ENCODE measurements at places on chromosomes 5 and 9. TPM values are rescaled to one million over a fixed set of nuclear protein-coding genes. Genes with fewer than 3 reads are reported as not detected.

PDLIM4 gene
- total RNA-seq: 49.1 TPM

TSSK1B gene
- not detected for total RNA-seq

HK3 gene
- total RNA-seq: 4.4 TPM

PHF24 gene
- not detected for total RNA-seq

PCDHA1 gene
- total RNA-seq: not detected

DNA sequence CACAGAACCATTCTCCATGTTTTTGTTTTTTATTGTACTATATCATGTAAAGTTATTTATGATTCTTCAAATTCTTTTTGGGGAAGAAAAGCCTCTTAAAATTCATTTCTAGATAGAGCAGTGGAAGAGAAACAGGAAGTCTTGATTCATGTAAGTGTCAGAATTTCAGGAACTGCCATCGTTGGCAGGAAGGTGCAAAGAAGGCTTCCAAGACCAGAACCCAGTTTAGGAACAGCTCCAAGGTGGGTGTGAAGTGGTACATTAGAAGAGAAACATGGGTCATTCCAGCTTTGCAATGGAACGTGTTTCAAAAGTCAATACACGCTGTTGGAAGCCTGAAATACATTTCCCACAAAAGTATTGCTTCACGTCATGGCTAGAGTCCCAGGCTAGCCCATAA, 14.8 kb downstream of the SAXO1 start:
- no peaks in the 10 kb centered on the region for H3K27me3 ChIP-seq
- H3K4me3 ChIP-seq: no peak overlapping the region
- H3K27ac ChIP-seq: no peak overlapping the region
- H3K36me3 ChIP-seq: no peaks in the 10 kb centered on the region
- no peaks in the 10 kb centered on the region for H3K4me1 ChIP-seq

DNA sequence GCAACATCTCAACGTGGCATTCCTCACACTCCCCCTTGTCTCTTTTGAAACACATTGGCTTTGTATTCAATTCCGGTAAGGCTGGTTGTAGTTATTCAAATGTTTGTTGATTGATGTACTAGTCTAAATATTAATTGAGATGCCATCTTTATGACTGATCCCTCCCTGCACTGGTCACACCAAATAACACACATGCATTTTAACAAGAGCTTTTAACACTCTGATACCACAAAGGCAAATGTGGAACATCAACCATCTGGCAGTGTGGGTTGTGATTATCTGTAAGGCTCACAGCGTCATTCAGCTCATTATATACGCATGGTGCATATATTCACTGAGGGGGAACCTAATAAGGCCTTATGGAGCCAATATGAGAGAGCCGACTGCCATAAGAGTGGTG, 305.0 kb downstream of the TENT4A start:
- H3K27me3 ChIP-seq: no peaks in the 10 kb centered on the region
- no peaks in the 10 kb centered on the region for H3K36me3 ChIP-seq
- no peak overlapping the region for H3K4me3 ChIP-seq
- no peak for DNase-seq

DNA sequence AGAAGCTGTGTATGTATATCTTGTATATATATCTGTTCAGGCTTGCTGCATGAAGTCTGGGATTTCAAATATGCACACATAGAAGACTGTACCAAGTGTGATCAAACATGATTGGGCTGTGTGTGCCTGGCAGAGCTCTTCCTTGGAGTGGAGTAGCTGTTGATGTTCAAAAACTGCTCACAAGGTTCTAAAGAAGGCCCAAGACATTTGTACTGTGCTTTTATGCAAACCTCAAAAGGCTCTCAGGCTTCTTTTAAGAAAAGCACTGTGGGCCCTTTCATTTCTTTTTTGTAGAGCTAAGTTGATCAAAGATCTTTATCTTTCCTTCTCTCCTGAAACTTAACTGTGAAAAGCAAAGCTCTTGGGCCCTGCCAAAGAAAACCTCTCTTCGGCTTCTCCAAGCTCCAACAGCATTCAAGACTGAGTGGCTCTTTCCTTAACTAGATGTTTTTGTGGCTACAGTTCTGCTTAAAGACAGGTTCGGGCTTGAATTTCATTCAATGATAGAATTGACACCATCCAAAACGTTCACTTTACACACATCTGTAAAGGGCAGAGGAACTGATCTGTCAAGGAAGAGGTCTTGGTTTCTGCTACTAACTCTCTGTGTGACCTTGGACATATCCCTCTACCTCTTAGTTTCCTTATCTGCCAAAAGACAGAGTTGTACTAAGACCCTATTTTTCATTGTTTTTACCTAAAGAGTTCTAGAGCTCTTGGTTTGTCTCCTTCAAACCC, 105.8 kb upstream of the IL6ST start:
- H3K27me3 ChIP-seq: no peaks in the 10 kb centered on the region
- H3K4me1 ChIP-seq: peaks cover 10% of the 10 kb centered on the region
- H3K36me3 ChIP-seq: no peaks in the 10 kb centered on the region

- H3K4me3 ChIP-seq: no peak overlapping the region
- no peaks in the 10 kb centered on the region for H3K4me1 ChIP-seq
- no peaks in the 10 kb centered on the region for H3K27me3 ChIP-seq
- no peak for DNase-seq
Measured at GRCh38 chr5:32413466-32414263, 30.9 kb downstream of the ZFR start.

- H3K36me3 ChIP-seq: peaks cover 24% of the 10 kb centered on the region
- peak overlapping the region; percentile 91 for H3K4me3 ChIP-seq
- H3K27ac ChIP-seq: peak overlapping the region; percentile 100
- DNase-seq: no peak
- H3K4me1 ChIP-seq: peaks cover 17% of the 10 kb centered on the region
- H3K27me3 ChIP-seq: no peaks in the 10 kb centered on the region
Measured at GRCh38 chr9:35070823-35071813, 1.3 kb downstream of the VCP start.

GRCh38 chr5:152185547-152186245, 219.4 kb downstream of the NMUR2 start:
- no peak for DNase-seq
- no peaks in the 10 kb centered on the region for H3K4me1 ChIP-seq

DNA sequence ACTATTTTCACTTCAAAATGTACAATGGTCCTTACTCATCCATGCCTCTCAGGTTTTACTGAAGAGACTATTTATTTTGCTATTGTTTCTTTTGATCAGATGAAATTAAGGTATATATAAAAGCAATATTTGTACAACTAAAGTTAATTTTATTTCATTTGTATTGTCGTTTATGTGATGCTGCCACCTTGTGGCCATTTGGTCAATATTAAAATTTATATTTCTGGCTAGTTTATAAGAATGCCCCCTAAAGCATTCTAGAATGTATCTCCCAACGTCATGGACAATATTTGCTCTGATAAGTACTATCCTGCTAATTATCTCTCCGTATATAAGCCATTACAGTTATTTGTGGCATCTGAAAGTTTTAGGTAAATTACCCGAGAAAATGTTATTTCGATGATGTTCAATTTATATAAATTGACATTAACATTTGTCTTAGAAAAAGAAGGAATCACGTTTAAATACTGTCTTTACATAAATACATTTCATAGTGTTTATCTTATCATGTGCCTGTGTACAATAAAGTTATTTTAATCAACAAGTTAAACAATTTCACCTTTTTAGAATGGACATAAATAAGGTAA, 680.0 kb downstream of the TAF11L14 start:
- no peak overlapping the region for H3K4me3 ChIP-seq
- no peaks in the 10 kb centered on the region for H3K4me1 ChIP-seq
- H3K36me3 ChIP-seq: no peaks in the 10 kb centered on the region
- H3K27me3 ChIP-seq: no peaks in the 10 kb centered on the region
- DNase-seq: no peak

GRCh38 chr5:11387382-11387781, 516.9 kb downstream of the CTNND2 start:
- no peak overlapping the region for H3K4me3 ChIP-seq
- H3K27me3 ChIP-seq: no peaks in the 10 kb centered on the region
- H3K36me3 ChIP-seq: no peaks in the 10 kb centered on the region

- no peak overlapping the region for H3K4me3 ChIP-seq
- H3K4me1 ChIP-seq: peaks cover 9% of the 10 kb centered on the region
- peak overlapping the region; percentile 41 for H3K27ac ChIP-seq
Measured at GRCh38 chr5:157819502-157820115, 39.3 kb downstream of the CLINT1 start.

GRCh38 chr5:107387526-107388140, 283.1 kb downstream of the EFNA5 start:
- no peaks in the 10 kb centered on the region for H3K36me3 ChIP-seq
- no peaks in the 10 kb centered on the region for H3K27me3 ChIP-seq
- no peak overlapping the region for H3K27ac ChIP-seq
- no peak overlapping the region for H3K4me3 ChIP-seq

DNA sequence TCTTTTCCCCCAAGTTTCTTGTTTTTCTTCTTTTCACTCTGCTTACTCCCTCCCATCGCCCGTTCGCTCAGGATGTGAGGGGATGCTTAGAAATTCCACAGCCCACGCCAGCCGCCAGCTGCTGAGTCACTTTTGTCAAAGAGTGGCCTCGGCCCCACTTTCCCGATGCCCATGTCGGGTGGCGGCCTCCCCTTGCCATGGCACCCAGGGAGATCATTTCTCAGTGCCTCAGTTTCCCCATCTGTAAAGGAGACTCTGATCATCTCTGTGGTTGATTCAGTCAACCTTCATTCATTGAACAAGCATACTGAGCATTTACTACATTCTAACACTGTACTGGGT, 353 bp upstream of the PDGFRB start:
- DNase-seq: no peak
- peaks cover 56% of the 10 kb centered on the region for H3K4me1 ChIP-seq
- H3K36me3 ChIP-seq: peaks cover 3% of the 10 kb centered on the region
- peak overlapping the region; percentile 99 for H3K27ac ChIP-seq

- H3K4me3 ChIP-seq: no peak overlapping the region
- no peaks in the 10 kb centered on the region for H3K4me1 ChIP-seq
- no peaks in the 10 kb centered on the region for H3K36me3 ChIP-seq
- peak overlapping the region; percentile 51 for H3K27ac ChIP-seq
Measured at GRCh38 chr5:176996780-176997179, 9.8 kb downstream of the UIMC1 start.

- H3K27ac ChIP-seq: no peak overlapping the region
- H3K36me3 ChIP-seq: no peaks in the 10 kb centered on the region
- no peaks in the 10 kb centered on the region for H3K27me3 ChIP-seq
- H3K4me1 ChIP-seq: no peaks in the 10 kb centered on the region
- DNase-seq: no peak
- no peak overlapping the region for H3K4me3 ChIP-seq
Measured at GRCh38 chr5:165837286-165837685, 2331.9 kb downstream of the MAT2B start.

DNA sequence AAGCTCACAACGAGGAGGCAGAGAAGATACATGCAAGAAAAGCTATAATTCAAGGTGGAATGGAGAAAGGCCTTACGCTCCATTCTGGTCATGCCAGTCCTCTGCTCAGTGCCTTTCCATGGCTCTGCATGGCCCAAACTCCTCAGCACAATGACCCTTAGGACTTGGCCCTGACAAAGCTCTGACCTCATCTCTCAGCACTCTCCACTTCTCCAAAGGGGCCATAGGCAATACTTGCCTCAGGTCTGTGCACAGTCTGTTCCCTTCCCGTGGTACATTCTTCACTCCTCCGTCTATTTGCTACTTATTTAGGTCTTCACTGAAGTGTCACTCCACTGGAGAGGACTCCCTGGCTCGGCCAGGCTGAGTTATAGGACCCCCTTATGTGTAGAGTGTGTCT, 24.7 kb downstream of the SLC36A3 start:
- H3K27me3 ChIP-seq: no peaks in the 10 kb centered on the region
- DNase-seq: no peak
- no peak overlapping the region for H3K27ac ChIP-seq
- H3K4me1 ChIP-seq: no peaks in the 10 kb centered on the region
- H3K4me3 ChIP-seq: no peak overlapping the region

GRCh38 chr5:124870070-124870469, 123.6 kb upstream of the ZNF608 start:
- DNase-seq: no peak
- no peak overlapping the region for H3K27ac ChIP-seq
- H3K4me1 ChIP-seq: peaks cover 13% of the 10 kb centered on the region
- H3K36me3 ChIP-seq: no peaks in the 10 kb centered on the region
- H3K4me3 ChIP-seq: no peak overlapping the region

DNA sequence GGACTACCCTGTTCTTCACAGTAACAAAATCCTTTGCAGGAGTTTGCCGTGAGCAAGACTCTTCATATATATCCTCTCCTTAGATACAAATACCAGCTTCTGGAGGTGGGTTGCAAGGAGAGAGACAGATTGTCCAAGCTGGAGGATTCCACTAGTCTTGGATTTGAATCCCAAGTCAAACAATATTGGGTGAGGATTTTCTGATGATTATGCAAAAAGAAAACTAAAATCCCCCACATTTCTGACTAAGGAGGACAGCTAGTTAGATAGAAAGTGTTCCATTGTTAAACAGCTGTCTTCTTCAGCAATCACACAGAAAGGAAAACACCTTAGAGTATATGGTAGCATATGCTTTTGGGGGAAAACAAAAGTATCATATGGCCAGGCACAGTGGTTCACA, 54.2 kb downstream of the KLF4 start:
- no peaks in the 10 kb centered on the region for H3K27me3 ChIP-seq
- DNase-seq: no peak
- no peak overlapping the region for H3K4me3 ChIP-seq
- H3K4me1 ChIP-seq: no peaks in the 10 kb centered on the region
- no peaks in the 10 kb centered on the region for H3K36me3 ChIP-seq

DNA sequence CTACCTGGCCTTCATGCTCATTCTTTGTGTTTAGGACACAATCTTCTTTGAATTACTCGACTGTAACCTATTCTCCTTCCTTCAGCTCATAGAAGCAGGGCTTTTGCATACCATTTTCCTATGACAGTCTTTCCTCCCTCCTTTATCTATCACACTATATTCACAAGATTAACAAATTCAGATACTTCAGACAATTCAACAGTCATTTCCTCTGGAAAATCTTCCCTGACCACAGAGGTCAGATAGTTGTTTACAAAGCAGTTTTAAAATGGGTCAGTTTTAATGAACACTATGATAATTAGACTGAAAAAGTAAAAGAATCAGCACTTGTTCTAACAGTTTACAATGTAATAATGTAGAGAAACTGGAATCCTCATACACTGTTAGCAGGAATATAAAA, 4.3 kb downstream of the CAAP1 start:
- H3K36me3 ChIP-seq: no peaks in the 10 kb centered on the region
- no peak for DNase-seq
- no peak overlapping the region for H3K4me3 ChIP-seq
- H3K27ac ChIP-seq: no peak overlapping the region

GRCh38 chr9:35570709-35571504, 34.2 kb upstream of the TESK1 start:
- DNase-seq: no peak
- peaks cover 5% of the 10 kb centered on the region for H3K4me1 ChIP-seq
- H3K4me3 ChIP-seq: no peak overlapping the region
- no peak overlapping the region for H3K27ac ChIP-seq
- H3K27me3 ChIP-seq: no peaks in the 10 kb centered on the region

GRCh38 chr9:135139366-135139959, 52.0 kb downstream of the OLFM1 start:
- no peaks in the 10 kb centered on the region for H3K36me3 ChIP-seq
- no peaks in the 10 kb centered on the region for H3K4me1 ChIP-seq
- H3K27me3 ChIP-seq: no peaks in the 10 kb centered on the region
- DNase-seq: no peak
- no peak overlapping the region for H3K27ac ChIP-seq
